Stimulated activated CD4-positive, alpha-beta T cell treated with anti-CD3 and anti-CD28 coated beads, TNF-alpha, amount 100 ng/mL, for 24 hours (primary cell): ENCODE measurements at places on chromosomes 7 and 10.

- no peak for DNase-seq
Measured at GRCh38 chr7:23242935-23243334, 3.6 kb upstream of the GPNMB start.

DNA sequence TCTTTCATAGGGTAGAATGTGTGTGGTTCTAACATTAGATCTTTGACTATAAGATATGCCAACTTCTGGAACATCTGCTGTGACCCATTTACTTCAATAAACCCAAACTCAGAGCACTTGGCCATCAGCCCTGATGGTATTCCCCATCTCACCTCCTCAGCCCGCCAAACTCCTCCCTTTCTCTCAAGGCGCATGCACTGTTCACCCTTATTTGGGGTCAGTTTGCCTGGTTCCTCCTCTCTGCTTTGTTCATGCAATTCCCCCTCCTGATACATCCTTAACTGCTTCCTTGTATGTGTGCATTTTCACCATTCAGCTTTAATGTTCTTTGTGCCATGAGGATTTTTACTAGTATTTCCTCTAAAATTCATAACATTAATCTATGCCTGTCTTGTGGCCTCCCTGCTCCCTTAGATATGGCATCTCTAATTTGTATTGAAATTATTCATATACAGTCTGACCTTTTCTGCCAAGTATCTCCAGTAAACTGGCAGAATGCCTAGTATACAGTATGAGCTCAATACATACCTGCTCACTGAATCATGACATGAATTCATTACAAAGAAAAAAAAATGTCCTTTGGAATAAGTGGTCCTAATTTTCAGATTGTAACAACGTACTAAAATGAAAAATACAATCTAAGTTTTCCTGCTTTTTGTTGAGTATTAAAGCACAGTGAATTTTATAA lies 336.8 kb upstream of the IGFBP3 start:
- no peak for DNase-seq

DNA sequence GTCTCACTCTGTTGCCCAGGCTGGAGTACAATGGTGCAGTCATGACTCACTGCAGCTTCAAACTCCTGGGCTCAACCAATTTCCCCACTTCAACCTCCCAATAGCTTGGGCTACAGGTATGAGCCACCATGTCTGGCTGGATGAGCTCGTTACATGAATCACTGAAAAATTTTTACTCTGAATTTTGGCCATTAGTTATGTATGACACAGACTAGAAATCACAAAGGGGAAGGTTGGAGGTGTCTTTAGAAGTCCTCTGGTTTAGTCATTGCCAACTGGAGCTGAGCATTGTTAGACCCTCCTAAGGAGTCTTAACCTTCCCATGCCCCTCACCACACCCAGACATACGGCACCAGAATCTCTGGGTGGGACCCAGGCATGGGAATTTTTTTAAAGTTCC lies 34.7 kb downstream of the SVIL start:
- DNase-seq = no peak

DNA sequence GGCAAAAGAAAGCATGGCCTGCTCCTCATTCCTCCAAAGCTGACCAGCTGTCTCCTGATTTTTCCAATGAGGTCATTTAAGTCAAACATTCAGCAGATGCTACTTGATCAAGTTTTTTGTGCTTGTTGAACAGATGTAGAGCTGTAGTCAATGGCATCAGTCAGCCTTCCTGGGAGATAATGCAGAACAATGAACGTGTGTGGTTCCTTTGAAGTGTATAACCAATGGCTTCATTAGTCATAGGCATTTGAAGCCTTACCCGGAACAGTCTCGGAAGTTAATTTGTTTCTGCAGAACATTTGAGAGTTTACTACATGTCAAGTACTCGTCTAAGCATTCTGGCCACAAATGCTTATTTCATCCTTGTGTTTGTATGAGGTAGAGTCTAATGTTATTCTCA lies 227.1 kb downstream of the ADRA2A start:
- no peak for DNase-seq

DNA sequence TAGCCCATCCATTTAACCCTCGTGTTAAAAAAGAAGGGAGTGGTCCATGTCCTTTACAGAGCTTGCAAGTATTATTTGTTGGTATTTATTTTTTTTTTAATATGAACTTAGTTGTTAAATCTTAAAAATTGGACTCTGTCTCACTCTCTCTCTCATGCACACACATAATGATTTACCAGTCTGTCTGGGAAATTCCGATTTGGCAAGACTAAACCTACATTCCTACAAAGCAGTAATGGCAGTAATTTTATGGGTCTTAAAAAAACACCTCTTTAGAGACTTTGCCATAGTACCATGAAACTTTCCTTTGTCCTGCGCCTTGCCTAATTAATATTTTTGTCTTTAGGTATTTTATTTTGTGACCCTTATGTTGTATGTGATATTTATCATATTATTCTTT lies 239.5 kb upstream of the PPP1R3A start:
- DNase-seq = no peak

- no peak for DNase-seq
Measured at GRCh38 chr10:13272164-13272571, 27.7 kb downstream of the PHYH start.

DNA sequence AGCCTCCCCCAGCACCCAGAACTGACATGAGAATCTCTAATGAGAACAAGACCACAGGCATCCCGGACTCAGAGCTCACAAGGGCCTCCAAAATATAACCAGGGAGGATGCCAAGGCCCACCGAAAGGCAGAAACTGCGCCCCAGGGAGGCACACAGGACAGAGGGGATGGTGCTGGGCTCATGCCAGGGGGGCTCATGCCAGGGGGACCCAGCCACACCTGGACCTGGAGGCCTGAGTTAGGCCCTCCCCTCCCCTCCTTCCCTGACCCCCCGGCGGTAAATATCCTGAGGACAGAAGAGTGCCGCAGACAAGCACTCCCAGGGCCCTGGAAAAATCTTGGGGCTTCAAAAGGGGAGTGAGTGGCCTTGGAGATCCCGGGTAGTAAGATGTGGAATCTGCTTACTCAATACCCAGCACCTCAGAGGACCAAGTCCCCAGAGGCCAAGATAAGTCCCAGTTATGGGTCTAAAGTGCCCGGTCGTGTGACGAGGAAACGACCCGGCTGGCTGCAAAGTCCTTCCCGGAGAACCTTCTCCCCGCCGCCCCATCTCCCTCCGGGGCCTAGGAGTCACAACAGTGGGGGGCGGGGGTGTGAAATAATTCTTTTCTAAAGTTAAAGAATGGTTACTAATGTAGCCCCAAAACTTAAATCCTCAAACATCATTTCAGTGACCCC lies 11.9 kb downstream of the PDGFA start:
- no peak for DNase-seq

DNA sequence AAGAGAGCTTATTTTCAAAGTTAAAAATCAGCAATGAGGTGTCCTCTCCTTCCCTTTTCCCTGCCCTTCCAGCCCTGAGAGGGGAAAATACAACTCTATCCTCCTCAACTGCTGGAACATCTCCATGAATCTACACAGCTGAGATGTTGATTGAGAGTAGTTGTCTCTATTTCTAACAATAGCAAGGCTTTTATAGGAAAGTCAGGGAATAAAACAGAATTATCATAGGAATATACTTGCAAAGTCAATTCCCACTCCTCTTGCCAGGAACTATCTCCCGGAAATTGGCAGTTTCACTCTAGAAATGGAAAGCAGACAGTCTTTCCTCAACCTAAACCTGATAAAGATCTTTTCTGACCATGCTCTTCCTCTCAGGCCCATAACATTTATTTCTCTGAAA lies 8.8 kb downstream of the HGF start:
- DNase-seq = no peak

DNA sequence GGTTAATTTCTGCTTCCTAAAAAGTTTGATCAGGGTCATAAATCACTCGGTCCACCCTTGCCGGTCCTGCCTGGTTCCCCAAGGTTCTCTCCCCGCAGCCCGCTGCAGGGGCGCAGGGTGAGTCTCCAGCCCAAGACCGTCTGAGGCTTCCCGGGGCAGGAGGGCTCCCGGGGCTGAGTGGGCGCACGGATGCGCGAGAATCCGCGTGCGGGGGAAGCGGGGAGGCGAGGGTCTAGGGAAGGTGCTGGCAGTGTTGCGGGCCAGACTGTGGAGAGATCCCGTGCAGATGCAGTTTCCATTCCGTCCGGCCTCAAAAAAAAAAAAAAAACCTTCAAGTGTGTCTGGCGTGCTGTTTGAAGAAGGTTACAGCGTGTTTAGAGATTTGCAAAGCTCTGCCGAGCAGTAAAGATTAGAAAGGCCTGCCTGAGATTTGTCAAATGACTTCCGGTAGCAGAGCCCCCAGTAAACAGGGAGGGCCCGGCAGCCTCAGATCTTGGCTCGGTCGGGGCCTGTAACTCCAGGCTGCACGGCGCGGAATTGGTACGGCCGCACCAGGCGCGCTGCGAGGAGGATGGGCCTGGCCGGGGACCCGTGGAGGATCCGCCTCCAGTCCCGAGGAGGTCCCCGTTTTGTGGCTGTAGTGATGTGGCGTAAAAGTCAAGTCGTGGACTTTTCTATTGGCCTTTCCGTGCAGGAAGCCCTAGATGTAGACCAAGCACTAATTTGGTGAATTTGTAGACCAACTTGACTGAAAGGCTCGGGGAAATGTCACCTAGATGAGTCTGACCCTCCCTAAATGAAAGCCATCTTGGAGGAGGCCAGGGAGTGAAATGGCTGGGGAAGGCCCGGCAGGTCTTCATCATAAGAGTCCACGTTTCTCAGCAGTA lies 293.2 kb upstream of the NFE2L3 start:
- no peak for DNase-seq

DNA sequence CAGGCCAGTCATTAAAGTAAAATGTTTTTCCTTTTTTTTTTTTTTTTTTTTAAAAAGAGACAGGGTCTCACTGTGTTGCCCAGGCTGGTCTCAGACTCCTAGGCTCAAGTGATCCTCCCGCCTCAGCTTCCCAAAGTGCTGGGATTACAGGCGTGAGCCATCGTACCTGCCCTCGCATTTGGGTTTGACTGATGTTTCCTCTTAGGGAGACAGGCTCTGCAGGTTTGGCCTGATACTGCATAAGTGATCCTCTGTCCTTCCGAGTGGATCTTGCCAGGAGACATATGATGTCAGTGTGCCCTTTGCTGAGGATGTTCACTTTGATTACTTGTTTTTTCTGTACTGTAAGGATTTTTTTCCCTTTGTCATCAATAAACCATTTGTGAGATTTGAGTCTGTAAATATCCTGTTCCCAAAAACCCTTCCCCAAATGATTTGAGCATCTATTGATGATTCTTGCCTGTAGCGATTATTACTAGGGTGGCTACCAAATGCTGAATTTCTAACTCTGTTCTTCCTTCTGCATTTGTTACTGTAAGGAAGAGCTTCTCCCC lies 19.7 kb downstream of the LIMK1 start:
- DNase-seq = no peak

- no peak for DNase-seq
Measured at GRCh38 chr10:124700293-124701037, 43.7 kb downstream of the FAM53B start.

- DNase-seq = no peak
Measured at GRCh38 chr10:103278537-103278823, 1.5 kb downstream of the INA start.

DNA sequence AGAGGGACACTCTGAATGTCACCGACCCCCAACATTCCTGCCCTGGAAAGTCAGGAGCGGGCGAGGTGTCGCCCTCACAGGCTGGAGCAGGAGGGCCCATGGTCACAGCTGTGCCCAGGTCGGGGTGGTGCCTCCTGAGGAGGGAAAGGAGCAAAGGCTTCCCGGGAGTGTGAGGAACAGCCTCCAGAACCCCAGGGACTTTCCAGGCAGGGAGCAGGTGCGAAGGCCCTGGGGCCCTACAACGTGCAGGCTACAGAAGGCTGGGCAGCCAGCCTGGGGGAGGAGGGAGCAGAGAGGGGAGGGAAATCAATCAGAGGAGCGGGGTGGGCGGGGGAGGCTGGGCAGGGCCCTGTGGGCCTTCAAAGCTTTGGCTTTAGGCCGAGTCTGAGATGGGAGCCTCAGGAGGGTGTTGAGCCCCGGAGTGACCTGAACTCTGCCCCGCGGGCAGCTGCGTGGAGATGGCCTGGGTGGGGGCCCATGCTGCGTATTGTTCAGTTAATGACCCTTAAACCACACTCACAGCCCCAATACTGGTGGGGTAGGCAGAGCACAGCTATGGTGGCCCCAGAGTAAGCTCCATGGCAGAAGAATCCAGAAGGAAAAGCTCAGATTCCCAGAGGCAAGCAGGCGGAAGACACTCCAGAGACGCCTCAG lies 44.2 kb upstream of the PPP2R2D start:
- no peak for DNase-seq

GRCh38 chr7:30564243-30564892 lies 30.3 kb upstream of the GARS1 start:
- peak; percentile 63 for DNase-seq

DNA sequence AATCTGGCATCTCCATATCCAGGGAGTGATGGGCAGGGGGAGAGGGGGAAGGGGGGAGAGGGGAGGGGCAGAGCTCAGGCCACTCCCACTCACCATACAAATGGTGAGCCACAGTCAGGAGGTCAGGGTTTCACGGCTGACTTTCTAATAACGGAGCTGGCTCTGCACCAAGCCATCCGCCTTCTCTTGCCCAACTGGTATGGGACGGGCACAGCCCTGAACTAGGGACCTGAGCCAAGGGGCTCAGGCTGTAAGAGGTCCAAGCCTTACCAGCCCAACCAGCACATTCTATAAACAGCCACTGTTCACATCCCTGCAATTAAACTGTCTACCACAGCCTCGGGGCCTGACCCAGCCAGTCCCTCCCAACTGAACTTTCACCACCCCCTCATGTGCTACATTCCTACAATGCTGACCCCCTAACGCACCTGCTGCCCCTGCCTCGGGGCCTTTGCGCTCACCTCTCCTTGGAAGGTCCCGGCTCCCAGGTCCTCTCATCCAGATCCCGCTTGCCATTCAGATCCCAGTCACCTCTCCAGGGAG lies 32.5 kb downstream of the RGS10 start:
- DNase-seq = no peak
